ENCODE measurements at places on chromosomes 4 and X. TPM values are rescaled to one million over a fixed set of nuclear protein-coding genes. Genes with fewer than 3 reads are reported as not detected.

DNA sequence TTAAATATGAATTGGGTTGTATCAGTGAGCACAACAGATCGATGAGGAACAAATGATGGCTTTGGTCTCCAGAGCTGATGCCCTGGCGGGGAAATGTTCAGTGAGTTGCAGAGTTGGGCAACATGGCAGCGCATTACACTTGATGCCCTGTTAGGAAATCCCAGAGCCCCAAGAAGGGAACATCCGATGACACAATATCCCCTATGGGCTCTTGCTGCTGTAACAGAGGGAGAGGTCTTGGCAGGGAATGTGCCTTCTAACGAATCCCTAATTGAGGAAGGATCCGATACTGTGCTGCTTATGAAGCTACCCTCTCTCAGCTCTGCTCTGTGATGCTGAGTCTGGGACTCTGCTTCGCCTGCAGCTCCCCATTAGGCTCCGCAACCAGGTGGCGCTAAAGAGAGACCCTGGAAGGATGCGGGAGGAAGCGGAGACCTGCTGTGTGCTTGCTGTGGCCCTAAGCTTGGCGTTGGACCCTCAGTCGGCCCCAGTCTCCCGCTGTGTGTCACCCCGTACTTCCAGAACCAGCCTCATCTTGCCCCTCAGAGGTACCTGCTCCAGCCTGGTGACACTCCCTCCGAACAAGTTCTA is 38.9 kb downstream of the PDHA1 start:
- no peak for DNase-seq

DNA sequence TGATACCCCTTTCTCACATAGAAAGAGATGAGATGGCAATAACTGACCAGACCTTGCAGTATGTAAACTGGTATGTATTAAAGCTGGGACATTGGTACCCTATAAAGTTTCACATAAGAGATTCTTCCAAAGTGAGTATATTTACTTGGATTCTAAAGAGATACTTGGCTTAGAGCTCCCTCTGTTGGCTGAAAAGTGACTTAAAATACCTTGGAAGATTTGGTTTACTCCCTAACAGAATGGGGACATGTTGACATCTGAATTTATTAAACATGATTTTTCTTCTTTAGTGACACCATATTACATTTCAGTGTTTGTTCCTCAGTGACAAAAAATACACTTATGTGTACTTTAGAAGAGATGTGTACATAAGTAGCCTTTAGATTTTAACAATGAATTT is 47.9 kb upstream of the RGN start:
- peak; percentile 27 for DNase-seq

DNA sequence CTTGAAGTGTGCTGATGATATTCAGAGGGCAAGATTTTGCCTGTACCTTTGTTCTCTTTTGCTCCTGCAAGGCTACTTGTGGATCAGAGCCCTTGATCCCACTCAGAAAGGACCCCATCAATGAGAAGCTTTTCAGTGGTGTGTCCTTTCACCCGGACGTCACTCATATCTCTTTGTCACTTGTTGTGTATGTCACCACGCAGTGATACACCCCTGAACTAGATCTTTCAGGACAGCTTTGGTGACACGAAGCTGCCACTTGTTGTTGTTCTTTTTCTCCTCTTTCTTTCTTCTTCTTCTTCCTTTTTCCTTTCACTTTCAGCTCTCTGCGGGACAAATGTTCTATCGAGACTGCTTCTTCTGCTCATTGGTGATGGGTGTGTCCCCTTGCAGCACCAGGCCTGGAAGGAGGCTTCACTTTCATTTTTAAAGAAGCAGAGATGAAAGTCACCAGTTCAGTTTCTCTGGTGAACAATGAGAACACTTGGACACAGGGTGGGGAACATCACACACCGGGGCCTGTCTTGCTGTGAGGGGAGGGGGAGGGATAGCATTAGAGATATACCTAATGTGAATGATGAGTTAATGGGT is 83.6 kb downstream of the NBDY start:
- no peak for DNase-seq

GRCh38 chr4:133190098-133190497 is 41.0 kb downstream of the PCDH10 start:
- no peak for DNase-seq

- no peak for DNase-seq
Measured at GRCh38 chrX:132624466-132624865, 135.6 kb upstream of the MBNL3 start.

- DNase-seq = no peak
Measured at GRCh38 chr4:78661086-78661690, 109.6 kb downstream of the ANXA3 start.

DNA sequence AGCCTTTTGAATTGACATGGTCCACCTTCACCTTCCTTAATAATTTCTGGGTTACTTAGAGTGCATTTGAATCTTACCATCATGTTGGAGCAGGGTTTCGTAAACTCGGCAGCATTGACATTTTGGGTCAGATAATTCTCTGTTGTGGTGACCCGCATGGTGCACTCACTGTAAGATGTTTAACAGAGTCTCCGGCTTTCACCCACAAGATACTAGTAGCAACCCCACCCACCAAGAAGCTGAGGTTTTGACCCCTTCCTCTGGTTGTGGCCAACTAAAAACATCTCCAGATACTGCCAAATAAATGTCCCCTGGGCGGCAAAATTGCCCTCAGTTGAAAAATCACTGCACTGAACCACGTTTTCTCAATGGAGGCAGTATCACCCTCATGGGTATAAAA is 62.7 kb downstream of the CHST7 start:
- DNase-seq = no peak

- no peak for DNase-seq
Measured at GRCh38 chrX:105781804-105782203, 40.5 kb upstream of the NRK start.

DNA sequence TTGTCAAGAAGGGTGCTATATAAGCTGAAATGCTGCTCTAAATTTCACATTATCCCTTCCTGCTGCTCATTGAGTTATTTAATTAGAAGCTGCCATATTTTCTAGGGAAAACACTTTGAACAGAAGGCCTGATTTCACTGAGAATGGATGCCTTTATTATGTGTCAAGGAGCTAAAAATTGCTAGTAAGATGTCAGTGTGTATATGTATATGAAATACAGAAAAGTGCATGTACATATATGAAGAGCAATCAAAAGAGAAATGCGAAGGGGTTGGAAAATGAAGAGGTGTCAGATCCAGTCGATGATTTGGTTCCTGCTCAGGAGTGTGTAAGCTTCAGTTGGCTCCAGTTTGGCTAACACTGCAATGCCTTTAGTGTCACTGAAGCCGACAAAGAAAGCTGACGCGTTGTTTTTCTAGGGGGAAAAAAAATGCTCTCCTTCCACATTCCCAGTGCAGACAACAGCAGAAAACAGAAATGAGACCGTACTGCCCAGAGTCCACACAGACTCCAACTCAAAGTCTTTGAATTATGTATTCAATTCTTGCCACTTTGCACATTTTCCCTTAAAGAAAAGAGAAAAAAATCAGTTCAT is 154.2 kb downstream of the NHS start:
- no peak for DNase-seq

DNA sequence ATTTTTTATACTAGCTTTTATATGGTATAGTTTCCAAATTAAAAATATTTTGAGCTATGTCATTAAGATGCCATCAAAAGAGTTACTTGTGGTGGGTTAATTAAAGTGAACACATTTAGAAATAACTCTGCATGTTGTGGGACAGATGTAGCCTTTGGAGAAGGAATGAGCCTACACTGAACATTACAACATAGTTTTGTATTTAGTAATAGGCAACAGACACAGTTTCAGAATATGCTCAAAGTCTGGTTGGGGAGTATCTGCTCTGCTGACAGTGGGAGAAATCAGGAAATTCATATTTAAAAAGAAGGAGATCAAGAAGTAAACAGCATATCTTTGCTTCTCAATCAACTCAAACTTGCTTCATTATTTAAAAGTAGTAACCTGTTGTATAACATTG is 23.7 kb downstream of the EMCN start:
- peak; percentile 8 for DNase-seq

- no peak for DNase-seq
Measured at GRCh38 chr4:37989398-37990260, 29.4 kb downstream of the PTTG2 start.

- no peak for DNase-seq
Measured at GRCh38 chr4:8359193-8359592, 81.3 kb downstream of the ACOX3 start.

GRCh38 chr4:86543560-86544309 is 50.4 kb upstream of the PTPN13 start:
- DNase-seq = peak; percentile 89

TXK gene
- total RNA-seq = not detected

SORCS2 gene
- 25.7 TPM for total RNA-seq

VEGFD gene
- not detected for total RNA-seq
